ENCODE measurements at places on chromosomes 6 and 20.

DNA sequence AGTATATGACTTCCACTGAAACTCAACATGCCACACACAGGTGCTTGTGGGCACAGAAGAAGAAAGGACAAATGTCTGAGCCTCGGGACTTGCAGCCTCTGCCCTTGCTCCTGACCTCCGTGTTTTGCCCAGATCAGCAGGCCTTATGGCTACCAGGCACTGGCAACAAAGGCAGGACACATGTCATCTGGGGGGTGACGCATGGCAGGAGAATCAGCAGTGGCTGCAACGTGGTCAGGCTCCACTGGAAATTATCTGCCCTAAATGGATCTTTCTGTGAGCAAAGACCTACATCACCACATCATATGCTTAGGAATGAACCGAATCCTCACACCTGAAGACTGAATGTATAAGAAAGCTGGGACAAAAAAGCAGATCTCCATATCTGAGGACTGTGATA is 78.9 kb downstream of the ELOVL5 start:
- no peak for DNase-seq

GRCh38 chr6:163226836-163227485 is 187.6 kb upstream of the QKI start:
- no peak for DNase-seq

GRCh38 chr20:56995149-56995548 is 271.3 kb downstream of the BMP7 start:
- DNase-seq: no peak

- no peak for DNase-seq
Observed at GRCh38 chr20:22818636-22819035, 216.5 kb upstream of the SSTR4 start.

DNA sequence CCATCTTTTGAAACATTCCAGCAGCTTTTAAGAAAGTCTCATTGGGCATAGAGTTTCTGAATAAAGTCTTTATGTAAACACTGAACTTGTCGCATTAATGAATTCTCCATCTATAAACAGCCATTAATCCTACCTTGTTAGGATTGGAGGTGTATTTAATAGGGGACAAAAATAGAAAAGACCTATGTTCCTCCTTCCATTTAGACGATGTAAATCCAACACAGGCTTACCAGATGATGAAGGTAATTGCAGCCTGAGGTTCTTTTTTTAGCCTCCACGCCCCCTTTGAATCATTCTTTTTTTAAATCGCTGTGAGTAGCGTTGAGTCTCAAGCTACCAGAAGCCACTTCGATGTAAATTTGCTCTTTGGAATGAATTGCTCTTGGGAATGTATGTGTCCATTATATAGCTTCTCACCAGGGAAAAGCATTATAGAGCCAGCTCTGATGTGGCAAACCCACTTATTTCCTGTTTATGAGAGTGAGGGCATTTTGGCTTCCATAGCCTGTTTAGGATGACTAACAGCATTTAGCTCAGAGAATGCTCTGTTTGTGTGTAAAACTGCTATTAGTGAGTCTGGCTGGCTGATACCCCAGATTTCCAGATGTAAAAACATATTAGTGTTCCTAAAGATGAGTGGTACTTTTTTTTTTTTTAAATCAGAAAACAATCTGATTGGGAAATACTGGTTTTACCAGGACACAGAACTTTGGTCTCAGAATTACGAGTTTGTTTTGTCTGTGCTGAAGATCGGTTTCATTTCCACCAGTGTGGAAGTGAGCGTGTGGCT is 74.9 kb upstream of the CLDN20 start:
- no peak for DNase-seq

Measured in nephron progenitor cell (in vitro differentiated cells).